Stimulated activated naive CD8-positive, alpha-beta T cell treated with anti-CD3 and anti-CD28 coated beads, Interleukin-15, Interleukin-2, amounts not matched to agents 100 U/mL and 50 U/mL, for 24 hours (primary cell): ENCODE measurements at places on chromosomes 2 and 18.

DNA sequence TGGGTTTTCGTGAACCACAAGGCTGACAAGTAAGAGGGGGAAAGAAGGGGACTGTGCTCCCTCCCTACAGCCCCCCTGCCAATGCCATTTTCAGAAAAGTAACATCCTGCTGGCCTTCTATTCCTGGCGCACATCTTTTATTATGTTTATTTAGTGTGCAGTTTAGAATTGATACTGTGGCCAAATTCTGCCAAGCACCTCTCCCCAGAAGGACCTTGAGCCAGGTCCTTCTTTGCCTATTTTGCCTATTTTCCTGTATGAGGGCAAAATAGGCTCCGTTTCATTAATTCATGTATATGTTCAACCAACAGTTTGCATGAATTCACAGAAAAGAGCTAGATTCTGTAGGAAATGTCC, 136.0 kb downstream of the MYO3B start:
- DNase-seq, result no peak

GRCh38 chr18:58310517-58310916, 266.5 kb downstream of the NEDD4L start:
- peak; percentile 46 for DNase-seq

GRCh38 chr2:11865378-11865777, 118.9 kb downstream of the LPIN1 start:
- no peak for DNase-seq

GRCh38 chr2:200033929-200034328, 78.5 kb downstream of the MAIP1 start:
- DNase-seq, result no peak

DNA sequence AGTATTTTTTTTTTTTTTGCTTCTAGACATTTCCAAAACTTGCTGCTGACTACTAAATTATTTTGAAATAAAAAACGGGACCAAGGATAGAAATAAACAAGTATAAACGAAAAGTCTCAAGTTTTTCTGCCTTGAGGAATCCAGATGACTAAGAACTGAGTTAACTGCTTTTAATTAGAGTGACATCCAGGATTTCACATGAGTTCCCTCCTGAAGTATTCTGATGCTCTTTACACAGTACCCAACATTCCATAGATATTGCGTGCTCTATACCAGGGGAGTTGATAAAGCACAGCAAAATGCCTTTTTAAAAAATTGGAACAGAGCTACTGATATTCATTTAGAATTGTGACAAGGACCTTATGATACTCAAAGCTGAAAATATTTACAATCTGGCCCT, 618.0 kb downstream of the CCDC85A start:
- no peak for DNase-seq

DNA sequence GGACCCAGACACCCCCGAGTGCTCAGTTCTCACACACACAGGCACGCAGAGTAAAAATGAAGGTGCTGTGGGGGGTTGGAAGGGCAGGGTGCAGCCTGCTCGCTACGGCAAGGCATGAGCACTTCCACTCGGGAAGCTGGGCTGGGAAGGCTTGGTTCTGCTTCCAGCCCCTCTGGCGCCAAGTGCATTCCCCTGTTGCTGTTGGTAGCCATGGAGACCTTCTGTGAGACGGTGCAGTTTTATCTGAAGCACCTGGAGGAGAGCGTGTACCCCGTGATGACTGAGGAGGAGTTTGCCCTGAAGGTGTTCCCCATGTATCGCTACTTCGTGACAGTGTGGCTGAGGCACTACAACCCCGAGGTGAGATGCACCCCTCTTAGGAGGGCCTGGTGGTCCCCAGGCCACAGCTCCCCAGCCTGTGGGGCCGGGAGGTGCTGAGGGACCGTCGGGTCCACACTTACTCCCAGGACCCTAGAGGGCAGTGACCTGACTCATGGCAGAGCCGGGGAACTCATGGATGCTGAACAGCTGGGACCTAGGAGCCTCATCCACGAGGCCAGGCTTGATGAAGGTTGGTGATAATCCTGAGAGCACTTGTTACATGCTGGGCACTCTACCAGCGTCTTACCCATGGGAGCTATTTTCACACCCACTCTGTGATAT, 15.5 kb downstream of the MROH2A start:
- no peak for DNase-seq

DNA sequence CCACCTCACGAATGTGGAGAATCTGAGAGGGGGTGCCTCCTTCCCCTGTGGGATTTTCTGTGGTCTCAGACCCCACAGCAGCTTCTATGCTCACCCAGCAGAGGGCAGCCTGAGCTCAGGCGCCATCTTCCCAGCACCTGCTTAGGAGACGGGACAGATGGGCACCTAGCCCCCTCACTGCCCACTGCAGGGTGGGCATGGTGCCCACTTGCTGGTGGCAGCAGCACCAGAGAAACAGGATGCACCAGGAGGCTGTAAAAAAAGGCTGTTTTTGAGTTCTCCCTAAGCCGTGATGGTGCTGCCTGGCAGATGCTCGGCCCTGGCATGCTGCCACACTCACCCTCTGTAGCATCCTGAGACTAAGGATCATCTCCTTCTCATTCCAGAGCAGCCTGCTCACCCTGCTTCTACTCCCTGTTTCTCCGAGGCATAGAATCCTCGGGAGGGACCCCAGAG, 19.1 kb upstream of the SLC20A1 start:
- peak; percentile 71 for DNase-seq
